H7 (cell line): ENCODE measurements at places on chromosomes 6 and 20.
A peak's percentile ranks its signal among the peaks of the same experiment; 100 is the strongest.

DNA sequence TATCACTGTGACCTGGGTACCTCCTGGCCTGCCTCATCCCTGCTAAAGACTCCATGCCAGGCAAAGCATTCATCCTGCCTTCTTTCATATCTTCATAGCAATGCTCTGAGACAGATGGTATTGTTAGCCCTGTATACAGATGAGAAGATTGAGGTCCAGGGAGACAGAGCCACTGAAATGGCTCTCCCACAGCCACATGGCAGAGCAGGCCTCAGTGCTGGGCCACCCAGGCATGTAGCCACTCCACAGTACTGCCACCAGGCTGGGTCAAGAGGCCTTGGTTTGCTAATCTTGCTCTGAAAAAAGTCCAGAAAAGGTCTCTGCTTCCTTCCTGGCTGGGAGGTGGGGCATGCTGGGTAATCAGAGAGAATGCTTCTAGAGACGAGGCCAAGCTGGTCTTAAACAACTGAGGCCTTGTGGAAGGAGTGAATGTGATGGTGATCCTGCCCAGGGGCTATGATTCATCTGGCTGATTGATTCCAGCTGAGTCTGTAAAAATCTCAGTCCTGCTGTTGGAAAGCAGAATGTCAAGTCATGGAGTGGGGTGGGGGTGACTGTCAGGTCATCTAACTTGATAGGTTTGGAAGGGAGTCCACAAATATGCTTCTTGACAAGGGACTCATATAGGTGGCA is 29.8 kb downstream of the HM13 start:
- no peak for DNase-seq

DNA sequence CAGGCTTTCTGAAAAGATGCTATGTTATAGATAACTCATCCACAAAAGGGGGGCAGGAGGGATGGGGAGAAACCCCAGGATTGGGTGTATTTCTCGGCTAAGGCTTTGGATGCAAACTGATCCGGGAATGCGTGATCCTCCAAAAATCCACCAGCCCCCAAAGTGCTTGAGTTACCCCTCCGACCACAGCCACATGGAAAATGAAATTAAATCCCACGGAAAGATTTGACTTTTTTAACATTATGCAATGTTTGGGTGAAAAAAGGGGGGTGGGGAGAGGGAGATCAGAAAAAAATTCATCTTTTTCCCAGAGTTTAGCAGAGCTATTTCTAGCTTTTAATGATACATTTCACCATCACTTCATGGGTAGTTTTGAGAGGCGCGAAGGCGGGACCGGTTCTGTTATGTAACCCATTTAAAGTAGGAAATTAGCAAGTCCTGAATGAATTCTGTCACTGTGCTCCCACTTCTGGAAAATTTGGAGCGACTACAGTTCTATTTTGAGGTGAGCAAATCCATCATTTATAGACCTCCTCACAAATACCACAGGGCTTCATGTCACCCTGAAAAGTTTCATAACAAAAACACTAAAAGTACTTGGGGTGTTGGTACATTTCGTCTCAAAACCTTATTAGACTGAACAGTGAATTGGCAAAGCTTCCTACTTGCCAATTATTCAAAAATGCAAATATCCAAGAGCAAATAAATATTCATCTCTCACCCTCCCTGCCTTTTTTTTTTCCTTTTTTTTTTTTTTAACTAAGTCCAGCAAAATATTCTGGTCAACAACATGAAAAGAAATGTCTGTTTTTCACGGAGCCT is 51.9 kb upstream of the NFATC2 start:
- DNase-seq, result no peak

GRCh38 chr20:60060593-60060992 is 102.4 kb downstream of the CDH26 start:
- DNase-seq, result no peak

DNA sequence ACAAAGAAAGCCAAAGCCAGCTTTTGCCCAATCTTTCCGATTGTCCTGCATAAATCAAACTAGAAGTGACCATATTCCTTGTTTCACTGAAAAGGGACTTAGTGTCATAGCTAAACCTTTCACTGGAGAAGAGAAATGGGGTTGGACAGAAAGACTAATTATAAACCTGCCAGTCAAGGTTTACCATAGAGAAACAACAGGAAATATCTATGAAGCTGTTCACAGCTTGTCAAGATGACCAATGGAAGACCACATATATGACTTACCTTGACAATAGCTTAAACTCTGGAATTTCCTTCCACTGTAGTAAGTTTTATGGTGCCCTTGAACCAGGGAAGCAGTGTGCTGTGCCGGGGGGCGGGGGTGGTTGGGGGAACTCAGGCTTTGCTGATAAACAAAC is 107.7 kb upstream of the PHACTR1 start:
- DNase-seq, result no peak

DNA sequence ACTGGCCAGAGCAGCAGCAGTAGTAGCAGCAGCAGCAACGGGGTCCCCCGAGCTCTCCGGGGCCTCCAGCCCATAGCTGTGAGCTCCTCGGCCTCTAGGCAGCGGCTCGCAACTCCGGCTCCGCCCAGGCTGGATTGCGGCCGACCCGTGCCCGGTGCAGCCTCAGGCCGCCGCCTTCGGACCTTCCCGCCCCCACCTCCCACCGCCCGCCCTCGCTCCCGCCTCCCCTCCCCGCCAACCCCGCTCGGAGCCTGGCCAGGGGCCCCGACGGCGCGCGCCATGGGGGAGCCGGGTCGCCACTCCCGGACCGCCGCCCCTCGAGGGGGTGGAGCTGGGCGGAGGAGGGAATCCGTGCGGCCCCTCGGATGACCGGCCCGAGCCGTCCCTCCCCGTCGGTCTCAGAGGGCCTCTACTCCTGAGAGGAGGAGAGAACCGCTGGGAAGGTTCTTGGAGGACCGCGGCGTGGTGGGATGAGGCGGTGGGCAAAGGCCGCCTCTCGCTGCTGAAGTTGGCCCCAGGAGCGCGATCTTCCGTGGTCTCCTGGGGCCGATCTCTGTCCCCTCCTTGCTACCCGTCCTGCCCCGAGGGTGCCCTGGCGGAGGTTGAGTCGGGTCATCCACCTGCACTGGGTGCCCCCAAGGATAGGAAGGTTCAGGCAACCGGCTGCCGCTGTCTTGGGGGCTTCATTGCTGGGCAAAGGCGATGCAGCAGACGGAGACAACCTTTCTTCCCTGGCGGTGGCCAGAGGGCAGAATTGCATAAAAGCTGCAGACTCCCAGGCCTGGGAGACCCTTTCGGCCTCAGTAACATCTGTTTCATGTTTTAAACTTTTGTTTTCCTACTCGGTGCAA is at the start of gene ADAM33:
ADAM33 (minus strand) TSS at position 80 of the 851 bp plus-strand sequence; CDS start at position 74, 6 bp downstream.
- peak; percentile 92 for DNase-seq

DNA sequence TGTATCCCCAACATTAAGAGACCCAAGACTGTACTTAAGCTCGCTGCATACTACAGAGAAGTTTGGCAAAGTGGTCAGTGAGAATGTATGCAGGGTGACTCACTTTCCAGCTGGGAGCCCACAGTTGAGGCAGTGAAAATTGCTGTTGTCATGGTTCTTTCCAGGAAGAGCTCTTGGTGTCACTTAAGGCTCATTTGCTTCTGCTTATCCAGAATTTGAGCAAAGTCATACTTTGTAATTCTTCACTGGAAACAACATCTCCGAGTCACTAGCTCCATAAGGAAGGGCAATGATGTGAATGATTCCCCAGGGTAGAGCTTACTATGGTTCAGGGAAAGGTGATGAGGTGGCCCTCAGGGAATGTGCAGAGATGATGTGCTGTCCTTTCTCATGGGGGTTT is 65.4 kb upstream of the FBXL4 start:
- DNase-seq, result no peak

- DNase-seq, result no peak
Observed at GRCh38 chr20:53950031-53950430, 120.4 kb downstream of the BCAS1 start.

- no peak for DNase-seq
Observed at GRCh38 chr20:60361761-60362395, 403.7 kb downstream of the CDH26 start.

DNA sequence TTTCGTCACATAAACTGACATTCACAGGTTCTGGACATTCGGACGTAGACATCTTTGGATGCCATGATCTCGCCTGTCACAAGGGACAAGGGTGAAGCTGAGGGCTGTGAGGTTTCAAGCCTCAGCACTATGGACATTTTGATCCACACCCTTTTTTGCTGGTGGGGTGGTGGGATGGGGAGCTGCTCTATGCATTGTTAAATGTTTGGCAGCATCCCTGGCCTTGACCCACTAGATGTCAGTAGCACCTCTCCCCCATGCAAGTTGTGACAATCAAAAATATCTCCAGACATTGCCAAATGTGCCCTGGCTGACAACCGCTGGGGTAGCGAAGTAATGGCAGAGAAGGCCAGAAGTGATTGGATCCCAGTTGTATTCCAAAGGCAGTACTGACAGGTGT is 229.4 kb downstream of the TSHZ2 start:
- DNase-seq, result no peak

DNA sequence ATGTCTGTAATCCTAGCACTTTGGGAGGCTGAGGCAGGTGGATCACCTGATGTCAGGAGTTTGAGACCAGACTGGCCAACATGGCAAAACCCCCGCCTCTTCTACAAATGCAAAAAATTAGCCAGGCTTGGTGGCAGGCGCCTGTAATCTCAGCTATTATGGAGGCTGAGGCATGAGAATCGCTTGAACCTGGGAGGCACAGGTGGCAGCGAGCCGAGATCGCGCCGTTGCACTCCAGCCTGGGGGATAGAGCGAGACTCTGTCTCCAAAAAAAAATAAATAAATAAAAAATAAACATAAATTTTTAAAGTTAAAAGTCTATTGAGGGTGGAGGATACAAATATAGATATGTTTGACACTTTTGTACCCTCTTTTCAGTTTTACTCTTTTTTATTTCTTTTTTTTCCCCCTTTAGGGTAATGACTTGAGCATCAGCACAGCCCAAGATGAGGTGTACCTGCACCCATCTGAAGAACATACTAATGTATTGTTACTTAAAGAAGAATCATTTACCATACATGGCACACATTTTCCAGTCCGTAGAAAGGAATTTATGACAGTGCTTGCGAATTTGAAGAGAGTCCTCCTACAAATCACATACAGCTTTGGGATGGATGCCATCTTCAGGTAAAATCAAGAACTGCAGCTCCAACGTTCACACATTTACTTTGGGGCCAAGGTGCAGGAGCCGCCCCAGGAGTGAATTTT is 368.9 kb downstream of the LAMA2 start:
- peak; percentile 6 for DNase-seq

DNA sequence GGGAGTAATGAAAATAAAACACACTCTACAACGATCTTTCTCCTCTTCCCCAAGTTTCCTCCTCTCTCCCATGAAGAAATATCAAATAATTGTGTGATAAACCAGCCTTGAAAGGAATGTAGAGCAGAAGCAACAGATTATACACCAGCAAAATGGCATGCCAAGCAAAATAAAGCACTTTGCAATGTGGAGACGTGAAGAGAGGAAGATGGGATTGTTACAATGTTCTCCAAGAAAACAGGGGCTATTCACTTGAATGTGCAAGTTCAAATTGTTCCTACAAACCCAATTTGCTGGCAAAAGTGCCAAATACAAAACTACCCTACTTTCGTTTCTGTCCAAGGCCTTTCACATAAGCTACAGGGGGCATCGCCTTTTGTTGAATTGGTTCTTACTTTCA is 185.1 kb downstream of the PDE7B start:
- no peak for DNase-seq
